Activated CD4-positive, alpha-beta memory T cell treated with anti-CD3 and anti-CD28 coated beads, Interleukin-2, amount 10 ng/mL, durations not matched to agents 7 days and 5 days (primary cell): ENCODE measurements at places on chromosomes 7 and 10. TPM values are rescaled to one million over a fixed set of nuclear protein-coding genes. Genes with fewer than 3 reads are reported as not detected.

- H3K36me3 ChIP-seq, result peaks cover 10% of the 10 kb centered on the region
- DNase-seq, result peak; percentile 56
- peaks cover 14% of the 10 kb centered on the region for H3K4me1 ChIP-seq
- peak overlapping the region; percentile 41 for H3K27ac ChIP-seq
Observed at GRCh38 chr7:151038951-151039849, 9.1 kb upstream of the ASIC3 start.

Gene ERV3-1
- 14.4 TPM for total RNA-seq

GRCh38 chr7:44849259-44849884 is 1.5 kb upstream of the H2AZ2 start:
- peaks cover 10% of the 10 kb centered on the region for H3K36me3 ChIP-seq
- no peak for DNase-seq
- peak overlapping the region; percentile 97 for H3K27ac ChIP-seq
- peak overlapping the region; percentile 96 for H3K4me3 ChIP-seq
- no peaks in the 10 kb centered on the region for H3K27me3 ChIP-seq

DNA sequence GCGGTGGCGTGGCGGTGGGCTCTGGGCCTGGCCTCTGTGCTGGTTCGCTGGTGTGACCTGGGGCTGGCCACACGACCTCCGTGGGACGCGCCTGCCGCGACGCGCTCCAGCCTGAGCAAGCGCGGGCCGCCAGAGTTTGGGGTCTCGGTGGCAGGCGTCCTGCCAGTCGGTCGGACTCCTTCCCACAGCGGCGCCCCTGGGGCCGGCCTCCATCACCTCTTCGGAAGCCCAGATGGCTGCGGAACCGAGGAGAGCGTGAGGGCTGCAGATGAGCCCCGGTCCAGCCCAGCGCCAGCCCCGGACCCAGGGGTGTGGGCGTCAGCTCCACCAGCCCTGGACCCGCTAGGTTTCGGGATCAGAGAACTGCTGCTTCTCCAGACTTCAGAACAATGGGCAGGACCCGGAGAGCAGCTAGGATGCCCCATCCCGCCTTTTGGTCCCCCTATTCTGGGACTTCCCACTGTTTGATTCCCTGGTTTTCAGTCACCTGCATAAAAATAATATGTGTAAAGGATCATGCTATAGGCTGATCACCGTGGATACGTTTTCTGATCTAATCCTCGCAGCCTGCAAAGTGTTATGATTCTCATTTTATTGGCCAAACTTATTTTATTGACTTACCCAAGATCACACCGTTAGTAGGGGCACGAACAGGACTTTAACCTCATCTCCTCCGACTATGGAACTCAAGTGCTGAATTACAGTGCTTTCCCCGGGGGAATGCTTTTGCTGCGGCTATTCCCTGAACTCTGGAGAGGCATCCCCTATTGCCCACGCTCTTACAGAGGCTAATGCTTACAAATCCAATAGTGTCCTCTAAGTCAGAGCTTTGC is 2.8 kb downstream of the CYP26C1 start:
- H3K4me1 ChIP-seq, result peaks cover 12% of the 10 kb centered on the region
- H3K36me3 ChIP-seq, result peaks cover 3% of the 10 kb centered on the region
- no peak overlapping the region for H3K27ac ChIP-seq
- peaks cover 65% of the 10 kb centered on the region for H3K27me3 ChIP-seq
- H3K4me3 ChIP-seq, result no peak overlapping the region
- no peak for DNase-seq

DNA sequence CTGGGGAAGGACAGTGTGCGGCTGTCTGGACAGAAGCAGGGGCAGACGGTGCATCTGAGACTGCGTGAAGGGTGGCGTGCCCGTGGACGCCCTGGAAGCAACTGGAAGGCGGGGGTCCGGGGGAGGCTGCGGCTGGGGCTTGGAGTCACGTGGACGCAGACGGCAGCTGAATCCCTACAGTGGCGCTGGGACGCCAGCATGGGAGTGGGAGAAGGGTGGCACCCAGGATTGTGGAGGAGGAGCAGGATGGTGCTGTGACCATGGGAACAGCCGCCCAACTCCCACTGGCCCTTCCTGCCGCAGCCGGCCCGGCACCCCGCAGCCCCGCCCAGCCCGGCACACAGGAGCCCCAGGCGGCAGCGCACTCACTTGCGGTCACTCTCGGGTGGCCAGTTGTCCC is 9.7 kb downstream of the INTS1 start:
- H3K27ac ChIP-seq, result no peak overlapping the region
- H3K4me3 ChIP-seq, result no peak overlapping the region
- no peaks in the 10 kb centered on the region for H3K4me1 ChIP-seq

Gene CYP3A7
- not detected for total RNA-seq

Gene PKD1L1
- 0.48 TPM for total RNA-seq

- no peak for DNase-seq
- no peaks in the 10 kb centered on the region for H3K4me1 ChIP-seq
- no peak overlapping the region for H3K27ac ChIP-seq
- H3K36me3 ChIP-seq, result peaks cover 2% of the 10 kb centered on the region
- H3K4me3 ChIP-seq, result no peak overlapping the region
- H3K27me3 ChIP-seq, result no peaks in the 10 kb centered on the region
Observed at GRCh38 chr10:108957681-108958080, 965.6 kb downstream of the XPNPEP1 start.
